ENCODE measurements at places on chromosomes 5 and 9.

DNA sequence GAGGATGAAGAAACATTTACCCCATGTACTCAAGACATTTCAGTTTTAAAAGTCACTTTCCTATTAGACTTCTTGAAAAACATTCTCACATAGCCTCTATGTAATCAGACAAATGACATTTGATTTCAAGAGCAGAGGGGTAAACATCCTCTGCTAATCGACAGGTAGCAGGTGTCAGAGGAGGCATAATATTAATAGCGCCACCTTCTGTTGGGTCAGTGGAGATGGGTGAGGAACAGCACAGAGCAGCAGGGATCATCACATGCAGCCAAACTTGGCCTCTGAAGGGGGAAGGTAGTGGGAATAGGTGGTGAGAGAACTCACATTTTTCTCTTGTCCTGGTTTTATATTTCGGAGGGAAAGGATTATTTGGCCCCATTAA lies 3.3 kb upstream of the LSM11 start:
- DNase-seq, result no peak

DNA sequence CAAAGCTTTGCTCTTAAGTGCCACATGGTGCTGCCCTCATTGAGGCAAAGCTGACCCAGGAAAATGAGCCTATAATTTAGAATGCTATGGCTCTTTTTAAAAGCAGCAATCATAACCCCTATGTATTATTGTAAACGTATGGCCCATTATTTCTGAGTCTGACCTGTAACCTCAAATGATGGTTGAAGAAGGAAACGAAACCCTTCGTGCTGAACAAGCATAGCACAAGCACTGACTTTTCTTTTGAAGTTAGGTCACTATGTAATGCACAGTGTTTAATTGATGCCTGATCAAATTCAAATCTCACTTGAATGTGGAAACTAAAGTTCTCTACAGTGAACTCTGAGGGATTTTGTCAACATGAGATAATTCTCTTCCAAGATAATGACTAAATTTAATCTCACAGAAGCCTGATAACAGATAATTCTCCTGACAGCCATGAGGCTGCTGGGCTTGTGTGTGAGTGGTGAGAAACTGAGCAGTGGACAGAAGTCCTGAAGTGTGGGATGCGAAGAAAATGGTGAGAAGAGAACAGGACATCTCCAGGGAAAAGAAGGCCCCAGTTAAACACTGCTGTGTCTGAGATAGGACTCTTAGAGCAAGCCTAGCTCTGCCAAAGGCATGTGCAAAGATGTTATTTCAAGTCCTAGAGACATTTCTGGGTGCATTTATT lies 226.9 kb downstream of the MAN2A1 start:
- DNase-seq, result no peak

DNA sequence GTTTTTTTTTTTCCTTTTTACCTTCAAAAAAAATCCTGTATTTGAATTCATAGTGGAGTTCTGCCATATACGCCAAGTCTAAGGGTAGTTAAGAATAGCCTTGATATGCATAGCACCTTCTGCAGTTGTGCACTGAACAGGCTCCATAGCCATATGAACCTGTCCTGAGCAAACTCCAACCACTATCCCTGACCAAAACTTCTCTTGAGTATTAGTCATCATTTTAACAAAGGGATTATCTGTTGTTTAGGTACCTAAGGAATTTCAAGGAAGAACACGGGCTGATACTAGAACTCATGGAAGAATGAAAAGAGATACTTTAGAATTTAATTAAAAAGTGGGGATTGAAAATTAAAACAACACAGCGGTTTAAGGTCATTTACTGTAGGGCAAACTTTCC lies 1.9 kb upstream of the FBXO38 start:
- DNase-seq, result no peak

DNA sequence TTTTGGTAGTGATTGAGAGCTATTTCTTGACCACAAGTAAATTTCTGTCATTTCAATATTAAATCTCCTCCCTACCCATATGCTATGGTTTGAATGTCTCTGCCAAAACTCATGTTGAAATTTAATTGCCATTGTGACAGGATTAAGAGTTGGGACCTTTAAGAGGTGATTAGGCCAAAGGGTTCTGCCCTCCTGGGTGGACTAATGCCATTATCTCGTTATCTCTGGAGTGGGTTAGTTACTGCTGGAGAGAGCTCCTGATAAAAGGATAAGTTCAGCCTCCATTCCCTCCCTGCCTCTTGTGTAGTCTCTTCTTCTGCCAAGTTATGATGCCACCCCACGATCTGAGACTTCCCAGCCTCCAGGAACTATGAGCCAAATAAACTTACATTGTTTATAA lies 3.6 kb upstream of the DRD1 start:
- no peak for DNase-seq

DNA sequence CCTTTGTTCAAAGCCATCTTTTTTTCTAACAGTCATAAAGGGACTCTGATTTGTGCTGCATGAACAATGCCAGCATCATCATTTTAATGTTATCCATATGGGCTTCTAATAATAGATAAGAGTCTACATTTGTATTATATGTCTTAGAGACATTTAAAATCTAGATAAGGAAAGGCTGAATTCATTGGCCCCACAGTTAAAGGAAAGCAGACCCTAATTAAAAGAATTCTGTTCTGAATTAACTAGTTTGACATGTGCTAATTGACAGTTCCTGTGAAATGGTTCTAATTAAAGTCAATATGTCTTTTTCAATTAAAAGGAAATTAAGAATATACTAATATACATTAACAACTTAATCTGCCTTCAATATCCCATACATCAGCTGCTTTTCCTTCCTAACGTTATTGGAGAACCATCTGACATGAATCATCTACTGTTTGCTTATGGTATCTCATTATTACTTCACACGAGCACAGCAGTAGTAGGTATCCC lies 104.7 kb downstream of the NR2F1-AS1 start:
- DNase-seq, result peak; percentile 16

DNA sequence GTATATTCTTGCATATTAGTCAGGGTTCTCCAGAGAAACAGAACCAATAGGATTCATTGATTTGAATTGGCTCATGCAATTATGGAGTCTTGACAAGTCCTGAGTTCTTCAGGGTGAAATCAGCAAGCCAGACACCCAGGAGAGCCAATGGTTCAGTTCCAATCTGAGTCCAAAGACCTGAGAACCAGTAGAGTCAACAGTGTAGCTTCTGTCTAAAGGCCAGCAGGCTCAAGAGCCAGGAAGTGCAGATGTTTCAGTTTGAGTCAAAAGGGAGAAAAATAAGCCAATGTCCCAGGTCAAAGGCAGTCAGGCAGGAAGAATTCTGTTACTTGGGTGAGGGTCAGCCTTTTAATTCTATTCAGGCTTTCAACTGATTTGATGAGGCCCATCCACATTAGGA lies 37.8 kb upstream of the ANKRD34B start:
- no peak for DNase-seq

- no peak for DNase-seq
These were observed 34.1 kb downstream of the SIL1 start for GRCh38 chr5:139164020-139164419.

DNA sequence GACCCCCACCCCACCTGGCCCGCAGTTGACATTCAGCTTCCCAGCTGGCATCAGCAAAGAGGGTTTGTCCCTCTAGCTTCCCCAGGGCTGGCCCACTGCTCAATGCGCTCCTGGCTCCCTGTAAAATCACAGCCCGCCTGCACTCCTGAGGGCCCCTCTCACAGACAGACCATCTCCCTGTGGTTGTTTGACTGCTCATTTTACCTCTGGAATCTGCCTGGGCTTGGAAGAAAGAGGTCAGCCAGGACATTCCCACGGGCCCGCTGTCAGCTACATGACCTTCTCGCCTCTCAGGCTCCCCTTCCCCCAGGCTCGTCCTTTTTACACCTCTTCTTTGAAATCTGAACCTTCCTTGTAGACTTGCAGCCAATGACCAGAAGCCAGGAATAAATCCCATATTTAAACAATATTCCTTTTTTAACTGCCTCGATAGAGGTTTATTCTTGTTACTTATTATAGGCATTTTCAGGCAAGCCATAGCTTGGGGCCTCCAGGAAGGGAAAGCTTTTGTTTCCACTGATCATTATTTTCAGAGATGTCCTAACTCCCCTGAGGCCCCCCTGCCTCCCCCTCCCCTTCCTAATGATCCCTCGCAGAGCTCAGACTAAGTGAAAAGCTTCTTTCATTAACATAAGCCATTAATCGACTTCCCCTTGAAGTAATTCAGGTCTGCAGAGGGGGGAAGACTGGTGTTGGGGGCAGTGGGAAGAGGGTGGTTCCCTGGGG lies 76.3 kb upstream of the IQGAP2 start:
- no peak for DNase-seq

GRCh38 chr5:150289551-150290390 lies at the start of gene CAMK2A:
Gene CAMK2A, minus strand, starts transcription at chr5:150289773. Its CDS starts 148 bp downstream, at chr5:150289625.
- DNase-seq, result no peak

DNA sequence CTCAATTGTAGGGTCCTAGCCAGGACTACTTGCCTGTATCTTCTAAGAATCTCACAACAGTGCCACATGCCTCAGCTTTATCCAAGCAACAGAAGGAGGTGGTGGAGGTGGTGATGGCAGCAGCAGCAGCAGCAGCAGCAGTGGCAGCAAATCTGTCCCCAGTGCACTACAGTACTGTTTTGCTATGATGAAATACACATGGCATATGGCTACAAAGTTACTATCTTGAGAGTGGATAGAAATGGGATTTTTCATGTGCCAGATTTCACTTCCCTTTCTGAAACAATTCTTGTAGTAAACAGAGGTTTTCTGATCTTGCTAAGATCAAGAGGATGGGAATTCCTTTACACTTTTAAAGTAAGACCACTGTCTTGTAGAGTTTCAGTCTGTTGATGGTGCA lies 8.1 kb upstream of the CYSTM1 start:
- DNase-seq, result no peak

DNA sequence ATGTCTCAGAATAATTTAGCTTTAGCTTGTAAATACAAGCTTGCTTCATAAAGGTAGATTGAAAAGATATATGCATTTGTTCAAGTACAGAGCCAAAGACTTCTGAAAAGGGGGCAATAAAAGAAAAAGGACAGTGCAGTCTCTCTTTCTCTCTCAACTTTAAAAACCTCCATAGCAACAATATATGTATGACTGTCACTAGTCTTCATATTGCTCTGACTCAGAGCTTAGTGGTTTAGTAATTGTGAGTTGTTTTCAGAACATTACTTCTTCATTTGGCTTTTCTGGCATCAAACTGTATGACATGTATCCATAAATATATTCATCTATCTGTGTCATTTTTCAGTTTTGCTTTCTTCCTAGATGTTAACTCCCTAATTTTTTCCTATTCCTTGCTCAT lies 194.6 kb upstream of the KIF2A start:
- DNase-seq, result peak; percentile 39

DNA sequence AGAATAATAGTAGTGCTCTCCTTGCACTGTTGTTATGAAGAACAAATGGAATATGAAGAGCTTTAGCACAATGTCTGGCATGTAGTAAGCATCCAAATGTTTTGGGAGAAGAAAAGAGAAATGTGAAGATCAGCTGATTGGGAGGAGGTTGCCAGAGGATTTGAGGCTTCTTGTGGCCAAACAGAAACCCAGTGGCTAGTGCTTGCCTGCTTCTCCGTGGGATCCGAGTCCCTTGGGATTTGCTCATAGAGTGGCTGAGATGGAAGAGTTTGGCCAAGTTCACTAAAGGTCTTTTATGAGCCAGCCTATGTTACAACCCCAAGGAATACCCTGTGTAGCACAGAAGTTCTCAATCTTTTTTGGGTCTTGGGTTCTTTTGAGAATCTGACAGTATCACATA lies 86.0 kb downstream of the ANGPTL2 start:
- DNase-seq, result no peak

- DNase-seq, result peak; percentile 41
These were observed 259.5 kb downstream of the GRIA1 start for GRCh38 chr5:153749960-153750359.

GRCh38 chr9:100351508-100351907 lies 1.2 kb downstream of the TEX10 start:
- DNase-seq, result no peak

- DNase-seq, result peak; percentile 68
These were observed 487.2 kb upstream of the ST8SIA4 start for GRCh38 chr5:101390151-101390908.

DNA sequence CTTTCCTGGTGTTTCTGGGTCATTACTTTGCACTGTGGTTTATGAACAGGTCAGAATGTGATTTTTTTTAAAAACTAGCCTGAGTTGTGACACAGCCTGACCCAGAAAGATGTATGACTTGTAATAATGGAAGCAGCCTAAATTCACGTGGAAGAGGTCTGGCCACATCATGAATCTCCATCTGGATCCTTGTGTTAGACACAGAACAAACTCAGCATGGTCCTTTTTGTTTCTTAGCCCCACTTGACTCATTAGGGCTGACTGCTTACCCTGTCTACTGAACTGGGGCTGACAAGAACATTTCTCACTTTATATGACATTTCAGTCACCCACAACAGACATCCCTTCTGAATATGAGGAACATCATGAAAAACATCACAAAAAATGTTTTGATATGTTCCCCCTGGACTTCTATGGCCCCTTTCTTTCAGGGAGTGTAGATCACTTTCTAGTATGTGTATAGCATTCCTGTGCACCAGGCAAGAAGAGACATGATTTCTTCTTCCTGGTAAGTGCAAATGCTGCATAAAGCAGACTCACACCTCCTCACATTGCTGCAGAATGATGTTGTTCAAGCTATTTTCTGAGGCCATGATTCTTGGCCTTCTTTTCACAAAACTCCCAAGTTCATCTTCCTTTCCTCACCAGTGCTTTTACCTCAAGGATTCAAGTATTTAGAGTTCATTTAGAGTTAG lies 52.3 kb downstream of the ZNF622 start:
- no peak for DNase-seq

GRCh38 chr5:123753937-123754891 lies 242.2 kb downstream of the CSNK1G3 start:
- DNase-seq, result peak; percentile 68

DNA sequence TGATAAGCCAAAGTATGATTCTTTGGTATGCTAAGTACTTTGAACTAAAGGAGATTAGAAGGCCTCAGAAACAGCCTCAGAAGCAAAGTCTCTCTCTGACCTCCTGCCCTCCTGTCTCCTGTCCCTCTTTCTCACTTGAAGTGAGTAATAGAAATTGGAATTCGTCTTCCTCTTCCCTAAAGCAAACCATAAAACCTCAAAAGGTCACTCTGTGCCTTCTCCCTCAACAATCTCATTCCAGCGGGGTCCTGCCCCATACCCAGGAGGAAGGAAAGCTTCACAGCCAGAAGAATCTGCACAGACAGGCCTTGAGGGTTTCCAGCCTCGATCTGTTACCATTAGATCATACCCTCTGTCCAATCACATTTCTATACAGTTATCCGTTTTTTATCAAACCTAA lies 87.8 kb downstream of the HAPLN1 start:
- peak; percentile 42 for DNase-seq

Measured in fibroblast of skin of right biceps (primary cell).